ENCODE measurements at places on chromosomes 4 and X.

DNA sequence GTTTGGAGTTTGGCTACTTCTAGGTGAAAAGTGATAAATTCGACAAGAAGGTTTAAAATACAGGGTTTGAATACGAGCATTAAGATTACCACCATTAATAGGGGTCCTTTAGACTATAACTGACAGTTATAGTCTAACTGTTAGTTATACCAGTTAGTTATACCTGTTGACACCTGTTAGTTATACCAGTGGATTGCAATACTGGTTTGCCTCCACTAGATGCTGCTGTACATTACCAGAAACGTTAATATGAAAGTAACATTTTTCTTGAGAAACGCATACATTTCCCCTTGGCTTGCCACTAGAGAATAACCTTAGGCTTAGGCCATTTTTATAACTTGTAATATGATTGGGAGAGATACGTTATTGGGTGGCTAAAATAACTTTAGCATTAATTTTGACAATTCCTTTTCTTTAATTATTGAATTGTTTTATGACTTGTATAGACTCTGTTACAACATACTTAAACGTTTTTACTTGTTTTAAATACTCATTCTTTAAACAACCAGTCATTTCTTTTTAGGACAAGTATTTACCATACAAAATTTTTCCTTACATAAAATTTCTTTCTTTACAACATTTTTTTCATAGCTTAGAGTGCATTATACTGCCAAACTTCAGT, 911.2 kb downstream of the FSTL5 start:
- H3K27ac ChIP-seq: no peak overlapping the region
- H3K4me1 ChIP-seq: no peaks in the 10 kb centered on the region
- no peaks in the 10 kb centered on the region for H3K27me3 ChIP-seq
- no peak overlapping the region for H3K4me3 ChIP-seq
- no peak for DNase-seq

DNA sequence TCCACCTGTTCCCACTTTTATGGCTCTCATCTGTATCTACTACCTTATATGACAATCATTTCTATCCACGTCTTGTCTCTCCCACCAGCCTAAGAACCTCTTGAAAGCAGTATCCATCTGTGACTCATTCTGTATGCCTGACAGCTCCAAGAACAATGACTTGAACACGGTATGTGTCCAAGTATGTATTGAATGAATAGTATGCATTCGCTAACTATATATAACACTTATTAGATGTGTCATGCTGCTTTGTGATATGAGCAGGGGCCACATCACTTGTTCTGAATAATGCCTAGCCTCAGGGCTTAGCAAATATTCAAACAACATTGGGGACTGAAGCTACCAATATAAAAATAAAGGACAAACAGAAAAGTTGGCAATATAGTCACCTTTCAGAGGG, 4.9 kb downstream of the OPHN1 start:
- H3K4me1 ChIP-seq: peaks cover 3% of the 10 kb centered on the region
- H3K4me3 ChIP-seq: no peak overlapping the region
- DNase-seq: no peak
- H3K27ac ChIP-seq: no peak overlapping the region

- no peak overlapping the region for H3K27ac ChIP-seq
- no peak overlapping the region for H3K4me3 ChIP-seq
- H3K27me3 ChIP-seq: no peaks in the 10 kb centered on the region
- H3K4me1 ChIP-seq: no peaks in the 10 kb centered on the region
- no peak for DNase-seq
Observed at GRCh38 chr4:181536811-181537434, 706.3 kb upstream of the TENM3 start.

- H3K4me3 ChIP-seq: no peak overlapping the region
- H3K27ac ChIP-seq: no peak overlapping the region
- H3K27me3 ChIP-seq: no peaks in the 10 kb centered on the region
- H3K4me1 ChIP-seq: no peaks in the 10 kb centered on the region
- no peak for DNase-seq
Observed at GRCh38 chr4:90498175-90498574, 371.0 kb downstream of the CCSER1 start.

- no peak overlapping the region for H3K4me3 ChIP-seq
- H3K27me3 ChIP-seq: peaks cover 3% of the 10 kb centered on the region
- peaks cover 2% of the 10 kb centered on the region for H3K4me1 ChIP-seq
- H3K27ac ChIP-seq: no peak overlapping the region
- H3K36me3 ChIP-seq: no peaks in the 10 kb centered on the region
- DNase-seq: no peak
Observed at GRCh38 chr4:20658456-20658855, 41.8 kb upstream of the PACRGL start.

DNA sequence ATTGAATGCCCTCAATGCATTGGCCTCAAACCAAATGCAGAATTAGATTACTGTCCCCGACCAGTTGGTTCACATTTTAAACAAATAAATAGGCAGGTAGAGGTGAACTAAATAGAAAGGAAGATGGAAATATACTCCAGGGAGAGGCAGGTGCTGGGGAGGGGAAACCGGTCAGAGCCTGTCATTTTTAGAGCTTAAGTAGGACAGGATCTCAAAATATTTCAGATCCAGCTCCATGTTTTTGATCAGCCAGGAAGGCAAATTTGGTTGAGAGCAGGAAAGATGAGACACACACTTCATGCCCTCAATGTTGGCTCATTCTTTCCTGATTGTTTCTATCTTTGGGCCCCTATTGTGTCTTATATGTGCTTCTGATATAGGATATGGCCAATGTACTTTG, 206.7 kb downstream of the SHROOM3 start:
- no peak overlapping the region for H3K27ac ChIP-seq
- H3K4me3 ChIP-seq: no peak overlapping the region
- peaks cover 16% of the 10 kb centered on the region for H3K27me3 ChIP-seq
- H3K36me3 ChIP-seq: no peaks in the 10 kb centered on the region
- DNase-seq: no peak
- no peaks in the 10 kb centered on the region for H3K4me1 ChIP-seq

GRCh38 chrX:10233173-10233572, 76.4 kb downstream of the CLCN4 start:
- H3K4me1 ChIP-seq: no peaks in the 10 kb centered on the region
- H3K27ac ChIP-seq: no peak overlapping the region
- no peak for DNase-seq
- no peak overlapping the region for H3K4me3 ChIP-seq
- H3K36me3 ChIP-seq: no peaks in the 10 kb centered on the region

DNA sequence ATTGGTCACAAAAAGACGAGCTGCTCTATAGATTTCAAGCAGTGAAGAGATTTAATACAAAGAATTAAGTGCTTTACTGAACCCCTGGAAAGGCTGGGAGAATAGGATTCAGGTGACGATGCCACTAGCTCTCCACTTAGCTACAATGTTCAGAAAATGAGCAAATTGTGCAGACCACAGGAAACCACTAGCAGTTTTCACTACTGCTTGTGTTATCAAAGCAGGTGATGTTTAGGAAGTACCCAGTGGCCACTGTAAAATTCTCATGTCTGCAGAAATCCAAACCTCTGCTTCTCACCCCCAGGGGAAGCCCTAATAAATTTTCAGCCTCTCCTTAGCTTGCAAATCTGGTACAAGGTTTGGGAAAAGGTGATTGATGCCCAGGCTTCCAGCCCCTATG, 165.1 kb downstream of the IL1RAPL1 start:
- no peak for DNase-seq
- H3K36me3 ChIP-seq: no peaks in the 10 kb centered on the region
- H3K27me3 ChIP-seq: no peaks in the 10 kb centered on the region

DNA sequence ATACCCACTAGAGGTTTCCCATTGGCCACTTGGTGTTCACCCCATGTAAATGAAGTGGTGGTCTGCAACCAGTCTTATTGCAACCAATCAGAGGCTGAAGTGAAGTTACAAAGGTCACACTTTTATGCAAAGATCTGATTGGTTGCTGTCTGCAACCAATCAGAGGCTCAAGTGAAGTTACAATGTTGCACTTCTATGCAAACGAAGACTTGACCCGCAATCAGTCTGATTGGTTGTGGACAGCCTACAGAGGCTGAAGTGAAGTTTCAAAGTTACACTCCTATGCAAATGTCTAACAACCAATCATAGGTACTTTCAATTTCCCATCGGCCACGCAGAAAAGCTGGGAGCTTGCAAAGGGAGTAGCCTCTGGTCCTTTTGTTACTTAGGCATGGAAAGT, 22.3 kb upstream of the XPNPEP2 start:
- H3K27me3 ChIP-seq: peaks cover 8% of the 10 kb centered on the region
- H3K4me3 ChIP-seq: no peak overlapping the region
- DNase-seq: no peak
- H3K4me1 ChIP-seq: peaks cover under 1% of the 10 kb centered on the region

DNA sequence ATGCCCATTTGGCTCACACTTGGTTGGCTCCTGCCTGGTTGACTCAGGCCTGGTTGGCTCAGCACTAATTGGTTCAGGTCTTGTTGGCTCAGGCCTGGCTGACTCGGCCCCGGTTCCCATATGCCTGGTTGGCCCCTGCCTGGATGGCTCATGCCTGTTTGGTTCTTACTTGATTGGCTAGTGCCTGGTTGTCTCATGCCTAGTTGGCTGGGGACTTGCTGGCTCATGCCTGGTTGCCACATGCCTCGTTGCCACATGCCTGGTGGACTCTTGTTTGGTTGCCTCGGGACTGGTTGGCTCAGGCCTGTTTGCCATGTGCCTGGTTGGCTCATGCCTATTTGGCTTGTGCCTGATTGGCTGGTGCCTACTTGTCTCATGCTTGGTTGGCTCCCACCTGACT, 103.7 kb downstream of the APOOL start:
- H3K4me3 ChIP-seq: no peak overlapping the region
- no peaks in the 10 kb centered on the region for H3K4me1 ChIP-seq
- no peaks in the 10 kb centered on the region for H3K36me3 ChIP-seq
- no peak for DNase-seq

DNA sequence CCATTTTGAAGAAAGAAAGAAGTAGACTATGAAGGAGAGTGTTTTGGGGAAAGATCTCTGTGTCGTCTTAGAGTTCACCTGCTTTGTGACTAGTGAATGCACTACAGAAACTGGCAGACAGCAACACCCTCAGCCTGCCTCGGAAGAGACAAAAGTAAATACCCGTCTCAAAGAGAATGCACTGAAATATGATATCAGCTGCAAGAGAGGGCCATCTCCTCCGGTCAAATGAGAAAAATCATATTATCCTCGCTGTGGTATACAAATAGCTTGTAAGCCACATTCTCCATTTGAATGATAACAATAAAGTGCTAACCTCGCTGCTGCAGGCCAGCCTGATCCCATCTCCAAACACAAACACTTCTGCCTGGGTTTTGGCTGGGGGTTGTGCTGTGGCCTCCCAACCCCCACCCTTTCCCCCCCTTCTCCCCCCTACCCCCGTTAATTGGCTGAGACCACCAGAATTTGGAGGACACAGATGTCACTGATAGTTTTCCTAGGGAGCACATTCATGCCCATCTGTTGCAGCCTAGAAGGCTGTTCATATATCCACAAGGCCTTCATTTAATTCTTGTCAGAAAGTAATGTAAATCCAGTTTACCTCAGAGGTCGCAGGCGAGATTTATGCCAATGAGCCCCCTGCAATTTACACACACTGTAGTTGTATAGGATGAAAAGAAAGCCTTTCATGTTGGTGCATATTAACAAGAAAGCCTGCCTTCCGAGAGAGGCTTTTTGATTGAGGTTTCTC, 46.3 kb downstream of the ALPK1 start:
- DNase-seq: no peak
- H3K27ac ChIP-seq: no peak overlapping the region
- no peaks in the 10 kb centered on the region for H3K27me3 ChIP-seq
- H3K36me3 ChIP-seq: peaks cover 1% of the 10 kb centered on the region
- H3K4me3 ChIP-seq: no peak overlapping the region

DNA sequence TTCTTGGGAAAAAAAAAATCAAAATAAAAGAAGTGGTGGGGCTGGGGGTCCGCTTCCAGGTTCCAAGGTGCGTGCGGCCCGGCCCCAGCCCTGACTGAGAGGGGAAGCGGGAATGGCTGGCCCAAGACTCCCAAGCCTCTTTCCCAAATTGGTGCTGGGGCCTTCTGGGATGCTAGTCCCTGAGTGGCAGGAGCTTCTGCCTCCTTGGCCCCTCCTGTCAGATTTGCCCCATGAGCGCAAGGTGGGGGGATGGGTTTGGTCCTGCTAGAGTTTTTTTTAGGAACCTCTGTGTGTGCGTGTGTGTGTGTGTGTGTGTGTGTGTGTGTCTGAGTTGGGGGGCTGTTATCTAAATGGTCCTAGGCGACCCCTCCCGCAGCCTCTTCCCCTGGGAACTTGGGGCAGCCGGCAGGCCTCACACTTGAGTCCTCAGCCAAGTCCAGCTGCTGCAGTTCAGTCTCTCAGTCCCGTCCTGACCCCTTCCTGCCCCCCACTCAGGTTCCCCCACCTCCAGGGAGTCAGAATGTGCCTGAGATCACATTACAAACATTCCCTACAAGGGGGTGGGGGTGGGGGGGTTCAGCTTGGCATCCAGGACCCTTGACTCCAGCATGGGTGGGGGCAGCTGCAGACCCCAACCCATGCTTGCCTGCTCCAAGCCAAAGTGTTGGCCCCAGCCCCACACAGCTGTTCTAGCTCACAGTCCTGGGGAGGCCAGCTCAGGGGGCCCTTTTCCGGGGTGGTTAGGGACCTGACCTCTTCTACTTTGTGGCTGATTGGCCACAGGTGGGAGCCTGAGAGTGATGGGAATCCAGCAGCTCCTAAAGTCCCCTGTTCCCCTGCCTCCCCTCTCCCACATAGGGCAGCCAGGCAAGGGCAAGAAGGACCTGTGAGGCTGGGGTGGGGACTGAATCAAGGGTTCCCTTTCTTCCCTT, 4.0 kb downstream of the EFNB1 start:
- peaks cover 6% of the 10 kb centered on the region for H3K27me3 ChIP-seq
- no peaks in the 10 kb centered on the region for H3K36me3 ChIP-seq
- no peak overlapping the region for H3K27ac ChIP-seq
- peaks cover 13% of the 10 kb centered on the region for H3K4me1 ChIP-seq
- no peak for DNase-seq
- H3K4me3 ChIP-seq: no peak overlapping the region

GRCh38 chr4:151687021-151687640, 73.7 kb downstream of the GATB start:
- DNase-seq: no peak
- no peak overlapping the region for H3K27ac ChIP-seq
- no peaks in the 10 kb centered on the region for H3K36me3 ChIP-seq
- no peak overlapping the region for H3K4me3 ChIP-seq
- H3K27me3 ChIP-seq: no peaks in the 10 kb centered on the region

DNA sequence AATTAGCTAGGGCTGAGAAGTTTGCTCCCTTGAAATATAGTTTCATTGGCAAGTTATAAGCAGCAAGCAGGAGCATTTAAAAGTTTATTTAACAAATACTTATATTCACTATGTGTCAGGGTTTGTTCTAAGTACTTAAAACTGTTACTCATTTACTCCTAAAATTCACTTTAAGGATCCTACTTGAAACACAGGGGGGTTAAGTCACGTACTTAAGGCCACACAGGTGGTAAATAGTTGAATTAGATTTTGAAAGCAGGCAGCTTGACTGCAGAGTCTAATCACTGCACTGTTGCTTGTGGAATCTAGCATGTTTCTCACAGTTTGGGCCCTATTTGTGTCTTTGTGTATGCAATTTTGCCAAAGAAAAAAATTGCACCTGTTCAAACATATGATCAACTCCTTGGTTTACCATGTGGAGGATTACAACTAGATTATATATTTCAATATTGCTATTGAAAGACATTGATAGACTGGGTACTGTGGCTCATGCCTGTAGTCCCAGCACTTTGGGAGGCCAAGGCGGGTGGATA, 7.6 kb downstream of the SGMS2 start:
- peaks cover 20% of the 10 kb centered on the region for H3K27me3 ChIP-seq
- no peak overlapping the region for H3K27ac ChIP-seq
- H3K4me3 ChIP-seq: no peak overlapping the region
- no peak for DNase-seq

All from activated CD4-positive, alpha-beta T cell treated with anti-CD3 and anti-CD28 coated beads, Interleukin-2, amount 10 ng/mL, durations not matched to agents 24 days and 14 days (primary cell).